ENCODE measurements at places on chromosomes 6 and 20. TPM values are rescaled to one million over a fixed set of nuclear protein-coding genes. Genes with fewer than 3 reads are reported as not detected.

- DNase-seq, result no peak
These were observed 161.4 kb downstream of the LY86 start for GRCh38 chr6:6749702-6750491.

The PLCB4 gene
- polyA plus RNA-seq, result not detected

The HSPA1A gene
- 51.1 TPM for polyA plus RNA-seq

DNA sequence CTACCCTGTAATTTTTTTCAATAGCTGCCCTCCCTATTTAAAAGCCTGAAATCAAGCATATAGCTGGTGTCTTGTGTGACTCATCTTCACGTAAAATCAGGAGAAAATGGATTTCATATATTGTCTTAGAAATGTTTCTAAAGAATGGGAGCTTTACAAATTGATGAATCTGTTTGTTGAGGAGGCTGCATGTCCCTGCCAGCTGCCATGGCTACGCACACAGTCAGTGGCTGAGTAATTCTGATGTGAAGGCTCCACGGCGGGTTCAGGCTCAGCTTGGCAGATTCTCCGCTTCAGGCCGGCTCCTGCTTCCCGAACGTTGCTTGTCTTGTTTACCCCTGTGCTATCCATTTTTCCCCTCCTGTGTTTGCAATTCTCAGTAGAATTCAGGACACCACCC lies 82.8 kb downstream of the CCDC170 start:
- DNase-seq, result no peak

GRCh38 chr6:122779667-122780066 lies at the start of gene FABP7:
Gene FABP7, plus strand, starts transcription at chr6:122779716. Its CDS starts 79 bp downstream, at chr6:122779795.
- DNase-seq, result no peak

- DNase-seq, result no peak
These were observed 67.1 kb upstream of the ADGRF1 start for GRCh38 chr6:47109281-47109680.

- no peak for DNase-seq
These were observed 4.2 kb downstream of the STMN3 start for GRCh38 chr20:63648895-63649589.

Measured in GM12878 (cell line).